ENCODE measurements at places on chromosomes 2 and 18.

- no peak for DNase-seq
These were observed 2.5 kb upstream of the DES start for GRCh38 chr2:219415580-219416234.

GRCh38 chr2:16209799-16210198, 269.4 kb downstream of the MYCN start:
- no peak for DNase-seq

DNA sequence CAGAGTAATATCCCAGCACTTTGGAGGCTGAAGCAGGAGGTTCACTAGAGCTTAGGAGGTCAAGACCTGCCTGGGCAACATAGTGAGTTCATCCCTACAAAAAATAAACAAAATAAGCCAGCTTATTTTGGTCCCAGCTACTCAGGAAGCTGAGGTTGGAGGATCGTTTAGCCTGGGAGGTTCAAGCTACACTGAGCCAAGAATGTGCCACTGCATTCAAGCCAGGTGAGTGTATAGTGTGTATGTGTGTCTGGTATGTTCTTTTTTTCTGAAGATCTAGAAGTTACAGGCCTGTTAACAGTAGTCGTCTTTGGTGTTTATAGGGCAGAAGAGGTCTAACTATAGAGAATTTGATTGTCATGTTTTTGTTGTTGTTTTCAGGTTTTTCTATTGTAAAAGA, 40.2 kb downstream of the ZC3H15 start:
- DNase-seq, result no peak

DNA sequence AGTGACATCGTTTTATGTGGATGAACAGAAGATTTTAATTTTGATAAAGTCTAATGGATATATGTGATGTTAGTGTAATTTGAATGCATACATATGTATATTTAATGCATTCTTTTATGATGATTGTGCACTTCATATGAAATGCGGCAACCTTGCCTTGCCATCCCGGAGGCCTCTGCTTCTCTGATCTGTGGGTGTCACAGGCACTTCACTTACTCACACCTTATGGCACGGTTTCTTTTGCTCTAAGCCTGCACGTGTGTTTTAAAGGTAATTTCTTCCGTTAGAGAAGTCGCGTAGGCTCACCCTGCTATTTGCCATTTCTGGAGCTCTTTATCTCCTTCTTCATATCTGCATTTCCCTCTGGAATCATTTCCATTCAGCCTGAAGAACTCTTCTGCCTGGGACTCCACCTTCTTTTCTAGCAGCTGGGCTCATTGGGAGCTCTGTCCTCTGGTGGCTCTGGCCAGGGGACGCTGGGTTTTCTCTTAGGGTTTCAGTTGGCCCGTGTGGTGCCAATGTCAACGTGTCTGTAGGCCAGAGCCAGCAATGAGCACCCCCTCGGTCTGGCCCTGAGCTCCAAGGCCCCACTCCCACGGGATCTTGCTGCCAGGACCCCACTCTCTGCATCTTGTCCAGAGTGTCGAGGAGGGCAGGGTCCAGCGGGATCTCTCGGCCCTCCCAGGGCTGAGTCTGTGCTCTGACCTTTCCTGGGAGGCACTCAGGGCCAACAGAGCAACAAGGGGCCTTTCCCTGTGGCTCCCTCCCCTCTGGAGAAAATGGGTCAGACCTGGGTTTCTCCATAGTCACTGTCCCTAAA, 97.3 kb downstream of the RTP5 start:
- no peak for DNase-seq

- no peak for DNase-seq
These were observed 420.0 kb upstream of the CYRIA start for GRCh38 chr2:17085546-17086202.

- DNase-seq, result no peak
These were observed 3.3 kb upstream of the TANC1 start for GRCh38 chr2:158965107-158965506.

- no peak for DNase-seq
These were observed 102.5 kb downstream of the LYPD6B start for GRCh38 chr2:149141046-149141445.

GRCh38 chr2:35938838-35939237, 416.7 kb upstream of the CRIM1 start:
- no peak for DNase-seq

DNA sequence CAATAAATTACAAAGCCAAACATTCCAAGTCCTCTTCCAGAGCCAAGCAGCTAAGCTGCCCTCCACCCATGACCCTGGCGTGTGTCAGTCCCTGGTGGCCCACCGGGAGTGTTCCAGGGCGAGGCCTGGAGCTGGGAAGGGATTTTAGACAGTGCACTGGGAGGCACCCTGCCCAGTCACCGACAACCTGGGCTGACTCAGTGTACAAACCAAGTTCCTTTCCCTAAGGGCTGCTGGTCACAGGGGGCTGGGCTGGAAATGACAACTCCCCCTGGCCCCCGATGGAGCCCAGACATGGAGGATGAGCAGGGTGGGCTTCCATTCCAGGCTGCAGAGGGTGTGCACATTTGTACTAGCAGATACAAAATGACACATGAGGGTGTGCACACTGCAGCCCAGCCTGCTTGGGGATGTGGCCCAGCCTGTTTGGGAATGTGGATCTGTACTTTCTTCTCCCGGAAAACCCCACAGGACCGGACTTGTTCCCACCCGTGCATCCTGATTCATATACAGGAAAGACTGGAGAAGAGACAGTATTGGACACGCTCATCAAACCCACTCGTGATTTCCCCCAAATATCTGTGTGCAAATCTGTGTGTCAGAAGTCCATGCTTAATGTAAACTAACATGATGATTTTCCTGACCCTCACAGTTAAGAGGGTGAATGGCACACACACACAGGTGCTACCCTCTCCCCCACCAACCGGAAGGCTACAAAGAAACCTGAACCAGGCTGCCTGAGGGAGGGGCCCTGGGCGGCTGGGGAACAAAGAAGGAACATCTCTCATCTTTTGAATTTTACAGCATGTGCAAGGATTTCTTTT, 58.9 kb downstream of the NDUFA10 start:
- no peak for DNase-seq

- DNase-seq, result no peak
These were observed 547.2 kb upstream of the TMEFF2 start for GRCh38 chr2:192741889-192742288.

- no peak for DNase-seq
These were observed 1.8 kb upstream of the CHAC2 start for GRCh38 chr2:53765767-53766166.

- no peak for DNase-seq
These were observed 536.1 kb downstream of the SLC4A3 start for GRCh38 chr2:220163486-220163885.

GRCh38 chr2:171271971-171272436, 111.3 kb upstream of the TLK1 start:
- no peak for DNase-seq

DNA sequence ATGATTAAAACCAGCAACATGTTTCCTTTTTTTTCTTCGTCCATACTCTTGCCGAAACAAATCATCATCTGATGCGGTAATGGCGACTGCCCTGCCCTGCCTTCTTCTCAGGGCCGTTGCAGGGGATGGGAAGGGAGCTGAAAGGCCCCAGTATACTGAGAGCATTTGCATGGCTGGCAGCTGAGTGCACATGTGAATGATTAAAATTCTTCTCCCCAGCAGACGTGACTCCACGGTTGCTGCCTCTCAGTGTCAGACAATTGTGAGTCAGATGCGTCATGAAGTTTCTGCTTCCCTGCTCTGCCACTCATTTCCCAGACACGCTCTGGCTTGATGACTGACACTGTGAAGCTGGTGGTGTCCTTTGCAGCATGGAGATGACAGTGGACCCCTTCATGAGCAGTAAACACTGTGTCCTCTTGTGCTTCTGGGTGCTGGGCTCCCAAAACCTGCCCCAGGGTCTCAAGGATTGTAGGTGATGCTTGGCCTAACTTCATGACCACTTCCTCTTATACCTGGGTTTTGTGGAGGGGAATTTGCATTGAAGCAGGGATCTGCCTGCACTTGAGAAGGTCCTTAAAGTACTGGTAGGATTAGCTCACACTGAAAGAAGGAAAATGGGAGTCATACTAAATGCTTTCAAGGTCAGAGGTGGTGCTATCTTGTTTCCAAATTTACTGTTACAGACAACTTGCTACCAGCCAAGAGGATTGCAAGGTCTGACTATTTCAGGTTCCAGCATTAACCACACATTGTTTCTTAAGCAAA, 222.5 kb upstream of the COPS8 start:
- DNase-seq, result no peak

DNA sequence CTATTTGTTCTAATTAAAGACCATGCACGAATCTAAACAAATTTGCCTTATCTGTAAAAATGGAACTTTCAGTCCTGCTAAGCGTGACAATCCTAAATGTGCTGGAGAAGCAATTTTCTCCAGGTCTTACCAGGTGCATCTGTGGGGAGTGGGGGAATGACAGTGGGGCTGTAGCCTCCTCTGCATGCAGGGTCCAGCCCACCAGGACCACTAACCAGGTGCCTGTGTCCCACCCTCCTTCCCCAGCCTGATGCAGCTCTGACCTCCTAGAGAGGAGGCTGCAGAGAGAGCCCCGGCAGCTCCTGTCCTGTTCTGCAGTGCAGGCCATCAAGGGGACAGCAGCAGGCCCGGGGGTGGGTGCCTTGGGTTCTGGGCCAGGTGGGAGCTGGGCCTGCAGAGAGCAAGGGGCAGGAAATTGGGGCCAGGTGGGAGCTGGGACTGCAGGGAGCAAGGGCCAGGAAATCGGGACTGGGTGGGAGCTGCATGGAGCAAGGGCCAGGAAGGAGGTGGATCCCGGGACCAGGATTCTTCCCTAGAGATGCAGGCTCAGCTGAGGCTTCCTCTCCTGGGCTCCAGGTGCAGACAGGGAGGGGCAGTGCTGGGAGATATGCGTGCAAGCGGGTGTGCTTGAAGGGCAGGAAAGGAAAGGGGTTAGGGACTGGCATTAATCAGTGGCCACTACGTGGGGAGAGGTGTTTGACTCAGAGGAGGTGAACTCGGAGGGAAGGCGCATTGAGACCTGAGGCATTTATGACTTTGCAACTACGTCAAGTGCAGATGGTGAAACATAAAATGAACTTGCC, 185.3 kb downstream of the ANKRD30B start:
- DNase-seq, result no peak

- DNase-seq, result no peak
These were observed 12.6 kb downstream of the NEU2 start for GRCh38 chr2:233044974-233045605.

DNA sequence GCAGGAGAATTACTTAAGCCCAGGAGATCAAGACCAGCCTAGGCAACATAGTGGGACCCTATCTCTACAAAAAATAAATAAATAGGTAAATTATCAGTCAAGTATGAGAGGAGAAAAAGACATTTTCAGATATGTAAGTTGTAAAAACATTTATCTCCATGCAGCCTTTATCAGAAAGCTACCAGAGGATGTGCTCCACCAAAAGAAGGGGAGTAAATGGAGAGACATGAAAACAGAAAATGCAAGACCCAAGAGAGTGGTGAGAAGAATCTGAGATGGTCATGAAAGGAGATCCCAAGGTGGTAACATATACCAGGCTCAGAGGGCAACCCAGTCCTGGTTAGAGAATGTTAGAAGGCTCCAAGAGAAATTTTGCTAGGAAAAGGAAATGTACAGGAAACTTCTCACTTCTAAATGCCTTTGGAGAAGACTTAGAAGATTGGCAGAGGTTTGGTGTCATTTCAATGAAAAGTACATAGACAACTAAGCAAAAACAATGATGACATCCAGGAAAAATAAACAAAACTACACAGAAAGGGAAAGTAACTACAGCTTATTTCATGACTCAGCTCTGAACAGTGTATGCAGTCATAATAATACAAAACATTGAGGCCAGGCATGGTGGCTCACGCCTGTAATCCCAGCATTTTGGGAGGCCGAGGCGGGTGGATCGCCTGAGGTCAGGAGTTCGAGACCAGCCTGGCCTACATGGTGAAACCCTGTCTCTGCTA, 19.5 kb downstream of the CIB4 start:
- no peak for DNase-seq

GRCh38 chr2:39542523-39542922, 105.4 kb upstream of the MAP4K3 start:
- no peak for DNase-seq

DNA sequence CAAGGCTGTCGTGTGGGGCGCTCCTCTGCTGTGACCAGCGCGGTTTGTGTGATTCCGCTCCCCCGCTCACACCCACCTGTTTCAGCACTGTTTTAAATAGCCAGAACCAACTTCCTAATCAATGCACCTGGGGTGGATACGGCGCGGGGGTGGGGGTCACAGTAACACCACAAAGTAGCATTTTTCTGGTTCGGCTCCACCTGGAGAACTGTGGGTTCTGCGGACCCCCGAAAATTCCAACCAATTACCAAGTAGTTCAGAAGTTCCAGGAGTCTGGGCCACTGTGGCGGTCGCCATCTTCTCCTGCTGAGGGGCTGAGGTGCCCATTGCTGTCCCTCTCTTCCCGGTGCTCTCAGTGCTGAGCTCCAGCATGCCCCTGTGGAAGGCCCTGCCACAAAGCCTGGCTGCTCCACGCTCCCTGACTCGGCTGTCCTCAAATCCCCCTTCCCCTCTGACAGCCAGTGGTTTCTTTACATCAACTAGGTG, 79.4 kb downstream of the GFPT1 start:
- no peak for DNase-seq

Data from CD4-positive, alpha-beta T cell treated with Interleukin-6 for 4 hours (primary cell).